ENCODE measurements at places on chromosomes 2 and 18. TPM values are rescaled to one million over a fixed set of nuclear protein-coding genes. Genes with fewer than 3 reads are reported as not detected.

GRCh38 chr2:45207101-45207500, 197.8 kb upstream of the SIX2 start:
- H3K27ac ChIP-seq: no peak overlapping the region
- peak; percentile 56 for DNase-seq
- H3K36me3 ChIP-seq: no peaks in the 10 kb centered on the region

DNA sequence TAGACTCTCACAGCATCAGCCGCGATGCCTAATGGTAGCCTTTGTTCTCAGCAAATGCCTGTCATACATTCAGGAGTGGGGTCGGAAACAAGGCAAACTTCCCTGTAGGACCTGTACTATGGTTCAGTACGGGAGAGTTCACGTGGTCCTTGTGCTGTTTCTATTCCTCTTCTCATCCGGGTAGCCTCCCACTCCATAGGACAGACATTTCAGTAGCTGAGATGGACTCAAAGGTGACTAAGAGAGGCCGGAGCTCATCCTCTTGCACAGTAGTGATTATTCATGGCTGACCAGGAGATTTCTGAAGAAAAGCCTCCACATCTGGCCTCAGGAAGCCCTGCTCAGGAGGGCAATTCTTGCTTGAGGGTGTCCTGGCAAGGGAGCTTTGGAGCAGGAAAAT, 117.8 kb upstream of the SPRED2 start:
- H3K27me3 ChIP-seq: no peaks in the 10 kb centered on the region
- no peak for DNase-seq
- no peaks in the 10 kb centered on the region for H3K4me1 ChIP-seq
- no peaks in the 10 kb centered on the region for H3K36me3 ChIP-seq

DNA sequence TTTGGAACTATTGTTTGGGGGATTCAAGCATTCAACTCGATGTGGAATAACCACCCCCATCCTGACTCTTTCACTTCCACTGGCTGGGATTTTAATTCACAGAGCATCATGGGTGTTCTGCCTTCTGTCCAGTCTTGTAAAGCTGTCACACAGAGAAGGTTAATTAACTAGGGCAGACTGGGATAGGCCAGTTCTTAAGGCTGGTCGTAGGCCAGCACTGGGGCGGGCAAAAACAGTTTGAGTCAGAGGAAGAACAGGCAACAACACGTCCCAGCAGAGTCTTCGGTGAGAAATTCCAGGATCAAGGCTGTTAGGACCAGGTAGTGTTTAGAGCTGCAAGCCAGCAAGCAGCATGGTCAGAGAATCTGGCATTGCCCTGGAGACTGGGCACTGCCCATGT, 4.0 kb upstream of the RNF152 start:
- H3K27ac ChIP-seq: no peak overlapping the region
- no peak overlapping the region for H3K4me3 ChIP-seq
- peaks cover 10% of the 10 kb centered on the region for H3K4me1 ChIP-seq
- peak; percentile 11 for DNase-seq
- peaks cover 6% of the 10 kb centered on the region for H3K27me3 ChIP-seq
- H3K36me3 ChIP-seq: no peaks in the 10 kb centered on the region

DNA sequence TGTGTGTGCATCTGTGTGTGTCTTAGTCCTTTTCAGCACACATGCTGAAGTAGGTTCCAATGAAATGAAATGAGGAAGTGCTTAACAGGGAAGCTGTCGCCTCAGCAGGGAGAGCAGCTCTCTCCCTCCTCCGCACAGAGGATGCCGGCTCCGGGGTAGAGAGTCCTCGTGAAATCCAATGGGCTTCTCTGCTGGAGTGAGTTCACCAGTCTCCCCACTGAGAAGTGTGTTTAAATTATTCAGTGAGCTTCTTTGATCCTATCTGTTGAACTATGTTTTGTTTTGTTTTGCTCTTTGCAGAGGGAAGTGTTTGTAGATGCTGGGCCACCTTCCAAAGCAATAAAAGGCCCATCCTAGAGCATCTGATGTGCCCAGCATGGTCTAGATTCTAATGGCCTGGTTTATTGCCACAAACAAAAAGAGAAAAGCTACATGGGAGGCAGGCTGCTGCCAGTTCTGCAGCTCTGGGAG, 6.7 kb downstream of the PPP1R7 start:
- no peak overlapping the region for H3K4me3 ChIP-seq
- H3K36me3 ChIP-seq: peaks cover 6% of the 10 kb centered on the region
- no peak for DNase-seq
- no peaks in the 10 kb centered on the region for H3K27me3 ChIP-seq
- no peak overlapping the region for H3K27ac ChIP-seq

DNA sequence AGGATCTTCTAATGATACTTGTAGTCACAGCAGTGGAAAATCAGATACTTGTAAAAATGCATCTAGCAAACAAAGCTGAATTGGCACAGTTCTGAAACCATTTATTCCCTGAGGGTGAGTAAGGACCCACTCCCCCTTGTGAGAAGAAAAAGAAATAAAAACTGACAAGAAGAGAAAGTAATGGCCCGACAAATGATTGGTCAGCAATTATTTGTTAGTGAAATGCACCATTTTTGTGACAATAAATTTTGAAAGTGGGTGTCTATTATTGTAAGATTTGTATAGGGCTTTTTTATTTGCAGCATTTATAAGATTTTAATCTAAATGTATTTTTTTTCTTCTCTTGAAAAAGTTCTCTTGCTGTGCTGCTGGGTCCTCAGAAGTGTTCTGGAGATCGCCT, 600.8 kb downstream of the STK39 start:
- no peaks in the 10 kb centered on the region for H3K36me3 ChIP-seq
- H3K4me3 ChIP-seq: no peak overlapping the region
- H3K4me1 ChIP-seq: no peaks in the 10 kb centered on the region
- H3K27ac ChIP-seq: no peak overlapping the region
- H3K27me3 ChIP-seq: no peaks in the 10 kb centered on the region

DNA sequence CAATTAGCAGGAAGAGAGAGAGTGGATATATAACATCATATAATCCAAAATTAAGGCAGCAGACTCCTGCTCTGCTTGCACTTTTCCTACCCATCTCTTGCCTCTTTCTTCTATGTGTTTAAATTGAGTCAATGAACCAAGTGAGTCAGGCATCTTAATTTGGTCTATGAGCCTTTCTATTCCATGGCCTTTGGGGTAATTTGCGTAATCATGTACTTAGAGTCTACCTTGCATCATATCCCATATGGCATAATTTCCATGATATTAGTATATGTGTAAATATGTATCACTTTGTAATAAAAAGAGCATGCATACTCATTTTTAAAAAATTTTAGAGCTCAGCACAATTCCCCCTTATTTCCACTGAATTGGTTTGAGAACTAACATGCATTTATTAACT, 555.2 kb downstream of the STK39 start:
- no peaks in the 10 kb centered on the region for H3K36me3 ChIP-seq
- DNase-seq: no peak
- H3K27ac ChIP-seq: no peak overlapping the region
- H3K27me3 ChIP-seq: no peaks in the 10 kb centered on the region

DNA sequence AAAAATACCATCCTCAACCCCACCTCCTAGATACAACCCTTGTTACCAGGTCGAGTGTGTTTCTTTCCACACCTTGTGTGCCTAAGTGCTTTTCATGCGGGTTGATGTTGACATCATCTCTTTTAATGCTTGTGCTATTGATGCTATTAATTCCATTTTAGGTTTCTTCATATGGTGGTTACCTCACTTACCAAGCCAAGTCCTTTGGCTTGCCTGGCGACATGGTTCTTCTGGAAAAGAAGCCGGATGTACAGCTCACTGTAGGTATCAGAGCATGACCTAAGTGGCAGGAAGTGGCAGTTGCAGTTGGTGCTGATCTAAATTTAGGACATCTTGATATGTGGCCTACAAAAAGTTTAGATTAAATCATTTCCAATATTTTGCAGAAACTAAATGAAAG, 149.9 kb upstream of the TTC39C start:
- H3K4me1 ChIP-seq: no peaks in the 10 kb centered on the region
- H3K27me3 ChIP-seq: no peaks in the 10 kb centered on the region
- no peaks in the 10 kb centered on the region for H3K36me3 ChIP-seq
- H3K4me3 ChIP-seq: no peak overlapping the region

- no peaks in the 10 kb centered on the region for H3K36me3 ChIP-seq
- H3K4me1 ChIP-seq: peaks cover 17% of the 10 kb centered on the region
- H3K27me3 ChIP-seq: no peaks in the 10 kb centered on the region
- no peak for DNase-seq
- H3K27ac ChIP-seq: no peak overlapping the region
Measured at GRCh38 chr2:145032791-145033190, 512.9 kb upstream of the ZEB2 start.

- no peaks in the 10 kb centered on the region for H3K27me3 ChIP-seq
- no peaks in the 10 kb centered on the region for H3K36me3 ChIP-seq
- H3K4me1 ChIP-seq: no peaks in the 10 kb centered on the region
Measured at GRCh38 chr2:124296470-124296869, 271.4 kb downstream of the CNTNAP5 start.

GRCh38 chr18:23210526-23210925, 75.2 kb downstream of the CABLES1 start:
- H3K27ac ChIP-seq: no peak overlapping the region
- no peaks in the 10 kb centered on the region for H3K4me1 ChIP-seq
- H3K27me3 ChIP-seq: no peaks in the 10 kb centered on the region
- DNase-seq: peak; percentile 38

DNA sequence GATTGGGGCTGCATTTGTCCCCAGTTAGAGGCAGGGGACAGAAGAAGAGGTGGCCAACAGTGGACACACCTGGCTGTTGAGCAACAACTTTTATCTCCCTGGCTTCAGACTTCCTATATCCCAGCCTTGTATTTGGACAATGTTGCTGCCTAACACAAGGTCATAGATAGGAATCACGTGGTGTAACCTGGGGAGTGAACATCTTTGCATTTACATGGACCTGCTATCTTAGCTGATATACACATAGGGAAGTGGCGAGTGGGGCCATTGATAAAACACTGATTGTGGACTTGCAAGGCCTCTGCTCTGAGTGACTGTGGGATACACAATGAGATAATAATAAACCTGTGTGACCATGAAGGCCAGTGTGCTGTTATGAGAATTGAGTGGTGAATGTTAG, 26.9 kb downstream of the RAPGEF4 start:
- no peaks in the 10 kb centered on the region for H3K36me3 ChIP-seq
- no peaks in the 10 kb centered on the region for H3K27me3 ChIP-seq
- H3K4me1 ChIP-seq: no peaks in the 10 kb centered on the region
- H3K4me3 ChIP-seq: no peak overlapping the region
- DNase-seq: no peak

- no peak overlapping the region for H3K27ac ChIP-seq
- no peak overlapping the region for H3K4me3 ChIP-seq
- no peaks in the 10 kb centered on the region for H3K27me3 ChIP-seq
Measured at GRCh38 chr2:211748339-211748738, 790.3 kb downstream of the ERBB4 start.

DNA sequence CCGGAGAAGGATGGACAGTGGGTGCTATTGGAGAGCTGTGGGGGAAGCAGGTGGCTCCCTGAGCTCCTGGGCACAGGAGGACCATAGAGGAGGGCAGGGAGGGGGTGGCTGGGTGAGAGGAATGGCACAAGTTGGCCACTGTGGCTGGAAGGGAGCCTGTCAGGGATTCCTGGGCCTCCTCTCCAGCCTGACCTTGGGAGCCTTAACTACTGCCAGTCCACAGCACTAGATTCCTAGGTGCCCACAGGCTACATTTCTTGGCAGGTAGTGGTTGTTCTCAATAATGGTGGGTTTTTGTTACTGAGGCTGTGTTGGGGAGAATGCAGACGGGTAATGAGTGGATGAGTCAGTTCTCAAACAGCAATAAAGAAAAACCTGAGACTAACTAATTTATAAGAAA, 26.0 kb downstream of the EFHD1 start:
- no peaks in the 10 kb centered on the region for H3K4me1 ChIP-seq
- H3K27ac ChIP-seq: no peak overlapping the region
- no peaks in the 10 kb centered on the region for H3K27me3 ChIP-seq
- no peak for DNase-seq
- H3K4me3 ChIP-seq: no peak overlapping the region
- H3K36me3 ChIP-seq: no peaks in the 10 kb centered on the region

GRCh38 chr2:116696223-116696622, 1118.3 kb upstream of the DDX18 start:
- no peaks in the 10 kb centered on the region for H3K4me1 ChIP-seq
- no peaks in the 10 kb centered on the region for H3K36me3 ChIP-seq
- H3K27me3 ChIP-seq: no peaks in the 10 kb centered on the region
- no peak overlapping the region for H3K27ac ChIP-seq

GRCh38 chr2:53233759-53234547, 533.7 kb upstream of the CHAC2 start:
- no peaks in the 10 kb centered on the region for H3K4me1 ChIP-seq
- no peak for DNase-seq
- H3K4me3 ChIP-seq: no peak overlapping the region
- H3K36me3 ChIP-seq: no peaks in the 10 kb centered on the region
- no peak overlapping the region for H3K27ac ChIP-seq

DNA sequence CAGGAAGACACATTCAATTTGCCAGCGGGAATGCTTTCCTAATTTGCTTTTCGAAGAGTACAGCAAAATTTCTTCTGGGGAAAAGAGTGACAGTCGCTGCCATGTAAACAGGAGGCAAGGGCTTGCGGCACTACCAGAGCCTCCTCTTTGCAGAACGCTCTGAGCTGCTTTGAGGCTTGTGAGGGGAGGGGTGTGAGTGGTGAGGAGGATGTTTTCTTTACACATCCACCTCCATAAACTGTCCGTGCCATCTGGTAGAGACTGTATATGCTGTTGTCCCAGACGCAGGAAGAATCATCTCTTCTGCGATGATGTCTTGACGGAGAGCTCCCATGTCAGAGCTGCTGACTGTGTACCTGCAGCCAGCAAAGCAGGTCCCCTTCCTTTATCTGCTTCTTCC, 138.0 kb downstream of the SOCS6 start:
- H3K27me3 ChIP-seq: no peaks in the 10 kb centered on the region
- no peak overlapping the region for H3K4me3 ChIP-seq
- H3K4me1 ChIP-seq: peaks cover 9% of the 10 kb centered on the region
- DNase-seq: no peak

GRCh38 chr2:181992776-181993175, 7.1 kb downstream of the PPP1R1C start:
- no peaks in the 10 kb centered on the region for H3K27me3 ChIP-seq
- H3K27ac ChIP-seq: no peak overlapping the region
- H3K36me3 ChIP-seq: no peaks in the 10 kb centered on the region
- H3K4me3 ChIP-seq: no peak overlapping the region

GRCh38 chr2:213429516-213429915, 145.3 kb downstream of the SPAG16 start:
- H3K4me1 ChIP-seq: no peaks in the 10 kb centered on the region
- no peaks in the 10 kb centered on the region for H3K27me3 ChIP-seq
- DNase-seq: no peak
- no peak overlapping the region for H3K4me3 ChIP-seq
- H3K36me3 ChIP-seq: no peaks in the 10 kb centered on the region

The MEP1B gene
- total RNA-seq: not detected

The CSRNP3 gene
- 2.5 TPM for total RNA-seq

The SPP2 gene
- not detected for total RNA-seq

The LOXHD1 gene
- 3.1 TPM for total RNA-seq

The TMEM17 gene
- total RNA-seq: 3.9 TPM

The HRH4 gene
- total RNA-seq: 0.54 TPM

The SCG2 gene
- 3.5 TPM for total RNA-seq

The RBM44 gene
- 4.0 TPM for total RNA-seq

The YES1 gene
- total RNA-seq: 61.7 TPM

The ANKRD62 gene
- 0.09 TPM for total RNA-seq

Data from lung (tissue), 17 donors.